ENCODE measurements at places on chromosomes 4 and X.

DNA sequence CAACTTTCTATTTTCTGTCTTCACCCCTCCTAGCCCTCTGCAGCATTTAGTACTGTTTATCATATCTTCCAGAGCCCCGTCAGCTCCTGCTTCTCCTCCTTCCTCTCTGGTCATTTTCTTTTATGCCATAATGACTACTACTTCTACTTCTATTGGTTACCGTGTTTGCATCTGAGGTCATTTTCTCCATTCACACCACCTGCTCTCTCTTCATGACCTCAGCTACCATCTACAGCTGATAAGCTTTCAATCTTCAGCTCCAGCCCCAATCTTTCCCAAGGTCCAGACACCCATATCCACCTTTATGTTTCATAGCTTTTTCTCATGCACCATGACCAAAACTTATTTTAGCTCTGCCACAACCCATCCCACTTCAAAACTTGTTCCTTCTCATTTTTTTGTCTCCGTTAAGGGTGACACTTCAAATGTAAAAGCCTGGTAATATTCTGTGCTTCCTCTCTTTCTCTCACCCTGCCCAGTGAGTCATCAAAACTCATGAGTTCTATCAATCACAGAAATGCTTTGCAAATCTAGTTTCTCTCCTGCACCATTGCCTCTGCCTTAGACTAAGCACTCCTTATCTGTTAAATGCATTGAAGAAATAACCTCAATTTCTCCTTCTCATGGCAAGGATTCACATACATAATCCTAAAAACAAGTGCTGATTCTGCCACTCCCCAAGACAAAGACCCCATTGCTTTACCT is 71.3 kb upstream of the IQCM start:
- DNase-seq: no peak

DNA sequence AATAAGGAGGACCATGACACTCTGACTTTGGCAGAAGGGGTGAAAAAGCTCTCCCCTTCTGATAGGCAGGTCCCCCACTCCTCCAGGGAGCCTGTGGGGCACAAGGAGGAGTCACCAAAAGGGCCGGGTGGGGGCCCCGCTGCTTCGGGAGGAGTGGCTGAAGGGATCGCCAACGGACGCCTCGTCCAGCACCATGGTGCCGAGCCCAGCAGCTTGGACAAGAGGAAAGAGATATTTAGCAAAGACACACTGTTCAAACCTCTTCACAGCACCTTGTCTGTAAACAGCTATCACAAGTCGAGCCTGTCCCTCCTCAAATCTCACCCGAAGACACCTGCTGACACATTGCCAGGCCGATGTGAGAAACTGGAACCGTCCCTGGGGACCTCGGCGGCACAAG is 105.6 kb downstream of the STOX2 start:
- DNase-seq: no peak

DNA sequence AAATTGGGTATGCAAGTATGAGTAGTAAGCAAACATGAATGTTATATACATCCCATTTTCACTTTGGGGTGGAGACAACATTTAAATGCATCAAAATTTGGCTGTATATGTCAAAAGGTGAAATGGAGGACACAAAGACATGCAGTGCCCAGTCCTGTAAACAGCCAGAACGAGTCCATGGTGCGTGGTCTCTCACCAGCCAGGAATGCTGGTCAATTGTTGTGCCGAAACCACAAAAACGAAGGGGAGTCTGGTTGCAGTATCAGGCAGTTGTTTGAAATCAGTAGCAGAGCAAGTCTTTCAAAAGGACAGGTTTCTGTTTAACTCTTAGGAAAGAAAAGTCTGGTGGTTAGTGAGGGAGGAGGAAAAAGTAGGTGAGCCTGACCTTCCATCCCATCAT is 22.3 kb upstream of the RNF150 start:
- DNase-seq: no peak

DNA sequence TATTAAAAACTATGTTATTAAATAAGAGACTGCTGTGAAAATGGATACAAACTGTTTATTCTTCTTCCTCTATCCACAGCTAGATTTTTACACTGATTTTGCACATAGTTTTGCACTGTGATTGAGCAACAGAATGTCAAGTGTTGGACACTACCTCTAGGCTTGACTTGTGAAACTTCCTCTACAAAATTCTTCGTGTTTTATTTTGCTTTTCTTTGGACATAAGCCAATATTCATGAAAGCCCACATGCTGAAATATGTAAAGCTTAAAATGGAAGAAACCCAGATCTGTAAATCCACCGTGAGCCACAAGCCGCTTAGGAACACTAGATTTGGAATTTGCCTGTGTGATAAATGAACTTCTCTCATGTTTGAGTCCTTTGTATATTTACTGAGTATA is 849.4 kb downstream of the FSTL5 start:
- DNase-seq: no peak

DNA sequence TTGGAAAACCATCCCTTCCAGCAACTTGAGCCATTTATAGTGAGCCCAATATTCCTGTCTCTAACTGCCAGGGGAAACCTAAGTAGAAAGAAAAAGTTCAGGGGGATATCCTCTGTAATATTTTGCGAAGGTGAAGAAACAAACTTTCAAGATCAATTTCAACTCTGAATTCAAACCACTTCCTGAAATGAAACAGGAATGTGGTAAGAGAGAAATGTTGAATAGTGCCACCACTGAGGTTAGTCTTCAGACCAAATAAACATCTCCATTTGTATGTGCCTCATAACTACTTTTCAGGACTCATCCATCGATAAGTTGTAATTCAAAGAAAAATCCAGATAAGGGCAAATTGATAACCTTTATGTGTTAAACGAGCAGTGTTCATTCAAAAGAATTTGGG is 128.7 kb downstream of the GABRB1 start:
- no peak for DNase-seq

DNA sequence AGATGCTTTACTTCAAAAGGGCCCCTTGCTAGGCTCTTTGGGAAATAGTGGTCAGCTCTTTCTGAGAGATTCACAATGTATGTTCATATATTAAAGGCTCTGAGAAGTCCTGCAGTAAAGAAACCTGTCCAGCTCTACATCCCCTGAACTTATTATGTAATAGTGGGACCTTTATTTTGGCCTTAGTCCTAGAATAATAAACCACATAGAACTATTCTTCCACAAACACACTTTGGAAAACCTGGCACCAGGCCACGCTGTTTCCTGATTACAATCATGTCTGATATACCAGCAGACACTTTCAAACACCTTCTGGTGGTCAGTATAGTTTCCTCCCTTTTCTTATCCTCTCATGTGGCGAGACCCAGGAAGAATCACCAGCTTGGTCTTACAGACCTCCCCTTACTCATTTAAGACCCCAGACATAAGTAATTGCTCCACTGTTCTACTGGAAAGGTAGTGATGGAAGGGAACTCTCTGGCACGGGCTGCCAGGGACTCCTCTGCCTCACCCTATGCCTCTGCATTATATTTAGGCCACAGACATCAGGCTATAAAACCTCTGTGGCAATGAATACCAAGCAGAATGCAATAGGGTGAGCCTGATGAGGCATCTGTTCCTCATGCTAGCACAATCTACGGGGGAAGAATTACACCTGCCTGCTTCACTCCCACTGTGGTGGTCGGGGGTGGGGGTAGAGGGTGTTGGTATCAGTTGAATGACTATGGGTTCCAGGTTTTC is 5.7 kb upstream of the PPEF1 start:
- DNase-seq: no peak

DNA sequence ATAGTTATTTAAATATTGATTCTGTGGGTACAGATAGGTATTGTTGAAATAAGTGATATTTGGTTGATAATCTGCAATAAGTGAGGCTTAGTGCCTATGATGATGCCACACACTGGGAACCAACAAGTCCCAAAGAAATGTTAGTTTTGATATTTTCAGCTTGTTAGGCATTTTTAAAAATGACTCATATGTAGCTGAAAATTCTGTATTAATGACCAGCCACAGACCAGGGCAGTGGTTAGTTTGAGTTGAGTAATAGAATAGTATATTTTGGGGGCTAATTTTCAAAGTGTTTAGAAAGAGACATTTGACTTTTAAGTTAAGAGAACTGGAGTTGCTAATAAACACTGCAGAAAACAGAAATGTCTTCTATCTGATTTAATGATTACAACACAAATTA is 9.4 kb downstream of the INTU start:
- DNase-seq: no peak

DNA sequence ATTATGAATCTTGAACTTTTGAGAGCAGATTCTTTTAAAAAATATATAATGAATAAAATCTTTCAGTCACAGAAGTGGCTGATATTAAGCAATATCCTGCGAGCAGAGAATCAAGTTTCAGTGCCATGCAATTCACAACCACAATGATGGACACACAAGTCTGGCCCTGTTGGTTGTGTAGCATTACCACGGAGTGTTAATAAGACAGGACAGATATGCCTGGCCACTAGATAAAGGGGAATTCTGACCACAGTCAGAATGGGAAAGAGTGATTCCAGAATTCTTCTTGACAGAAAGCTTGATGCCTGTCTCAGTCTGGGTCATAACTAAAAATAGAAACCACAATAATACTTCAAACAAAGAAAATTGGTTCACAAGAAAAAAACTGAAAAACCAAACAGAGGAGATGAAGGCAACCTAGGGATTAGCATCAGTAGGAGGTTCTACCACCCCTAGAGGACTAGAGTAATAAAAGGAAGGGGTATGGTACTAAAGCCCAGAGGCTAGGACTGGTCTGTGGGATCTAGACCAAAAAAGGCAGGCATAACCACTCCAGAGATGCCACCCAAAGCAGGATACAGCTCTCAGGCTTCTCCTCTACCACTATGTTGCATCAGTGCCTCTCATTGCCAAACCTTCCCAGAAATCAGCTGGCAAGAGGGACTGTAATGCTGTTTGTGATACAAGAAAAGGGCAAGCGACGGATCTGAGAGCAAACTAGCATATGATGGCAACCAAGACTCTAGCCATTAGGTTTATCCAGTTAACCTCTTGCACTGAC is 59.0 kb downstream of the RNF150 start:
- DNase-seq: no peak

DNA sequence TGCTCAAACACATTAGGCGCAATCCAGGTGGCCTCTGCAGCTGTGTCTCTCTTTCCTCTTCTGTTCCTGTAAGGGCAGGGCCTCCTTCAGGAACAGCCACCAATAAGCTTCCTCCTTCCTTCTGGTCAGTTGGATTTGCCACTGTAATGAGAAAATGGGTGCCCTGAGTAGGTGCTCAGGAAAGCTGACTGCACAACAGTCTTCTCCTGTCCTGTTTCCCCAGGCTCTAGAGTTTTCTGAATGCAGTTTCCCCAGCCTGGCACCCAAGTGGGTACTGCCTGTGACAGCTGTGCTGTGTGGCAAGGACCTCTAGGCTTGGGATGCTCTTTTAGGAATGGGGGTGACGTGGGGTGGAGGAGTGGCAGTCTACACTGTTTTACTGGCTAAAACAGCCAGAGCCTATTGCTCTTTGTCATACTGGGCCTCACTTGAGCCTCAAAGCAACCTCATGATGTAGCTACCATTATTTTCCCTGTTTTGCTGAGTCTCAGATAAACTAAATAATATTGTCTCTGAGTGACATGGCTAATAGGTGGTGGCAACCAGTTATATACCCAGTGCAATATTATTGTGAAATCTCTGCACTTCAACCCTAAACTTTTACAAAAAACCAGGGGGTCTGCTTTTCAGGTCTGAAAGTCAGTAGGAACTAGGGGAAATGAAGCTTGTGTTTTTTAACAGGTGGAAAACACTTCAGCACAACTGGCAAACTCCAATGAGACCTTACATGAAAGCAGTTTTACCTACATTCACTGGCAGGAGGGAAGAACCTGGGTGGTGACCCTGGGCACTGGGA is 1.2 kb downstream of the CXCL2 start:
- DNase-seq: no peak

- DNase-seq: no peak
Observed at GRCh38 chr4:112378243-112378620, 81.1 kb downstream of the ALPK1 start.

DNA sequence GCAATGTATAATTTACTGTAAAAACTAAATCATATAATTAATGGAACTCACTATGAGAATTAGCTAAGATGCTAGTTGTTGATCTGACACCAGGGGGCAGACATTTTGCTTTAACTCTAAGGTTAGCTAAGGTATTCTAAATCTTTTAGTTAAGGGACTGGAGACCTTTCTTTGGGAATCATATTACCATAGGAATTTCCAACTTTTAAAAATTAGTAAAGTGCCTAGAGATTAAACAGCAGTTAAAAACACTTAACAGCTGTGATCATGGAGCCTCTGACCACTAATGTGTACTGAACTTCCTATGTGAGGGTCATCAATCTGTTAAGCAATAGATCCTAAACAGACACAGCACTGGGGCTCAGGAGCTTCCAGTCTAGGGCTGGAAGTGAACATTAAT is 226.6 kb downstream of the NSUN7 start:
- no peak for DNase-seq

GRCh38 chr4:96131186-96131585 is 291.3 kb downstream of the PDHA2 start:
- DNase-seq: no peak

DNA sequence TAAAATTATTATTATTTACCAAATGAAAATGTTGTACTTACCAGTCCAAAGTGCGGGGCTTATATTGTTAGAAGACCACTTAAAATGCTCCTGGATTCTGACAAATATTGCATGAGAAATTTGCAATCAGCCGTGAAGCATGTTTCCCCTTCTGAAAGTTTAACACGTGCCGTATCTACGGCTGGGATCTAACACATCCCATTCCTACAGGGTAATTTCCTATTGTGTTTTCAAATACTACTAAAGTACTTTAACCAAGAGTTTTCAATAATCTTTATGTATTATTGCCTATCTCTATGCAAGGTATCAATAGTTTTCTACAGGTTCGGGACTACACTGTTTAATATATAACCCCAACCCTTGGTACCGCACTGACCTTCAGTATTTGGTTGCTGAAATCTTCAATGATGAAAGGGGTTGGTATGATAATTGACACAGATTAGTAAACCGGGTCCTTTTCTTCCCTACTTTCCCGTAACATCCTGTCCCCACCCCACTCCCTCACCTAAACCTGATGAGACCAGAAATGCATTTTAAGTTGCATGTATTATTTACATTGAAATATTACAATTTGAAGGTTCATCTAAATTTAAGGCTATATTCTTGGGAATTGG is 795 bp upstream of the BRWD3 start:
- DNase-seq: no peak

GRCh38 chrX:122567911-122568310 is 616.2 kb upstream of the GRIA3 start:
- DNase-seq: peak; percentile 3

- DNase-seq: no peak
Observed at GRCh38 chr4:26900765-26901164, 40.1 kb downstream of the STIM2 start.

- no peak for DNase-seq
Observed at GRCh38 chrX:136336623-136337022, 35.9 kb downstream of the ADGRG4 start.

DNA sequence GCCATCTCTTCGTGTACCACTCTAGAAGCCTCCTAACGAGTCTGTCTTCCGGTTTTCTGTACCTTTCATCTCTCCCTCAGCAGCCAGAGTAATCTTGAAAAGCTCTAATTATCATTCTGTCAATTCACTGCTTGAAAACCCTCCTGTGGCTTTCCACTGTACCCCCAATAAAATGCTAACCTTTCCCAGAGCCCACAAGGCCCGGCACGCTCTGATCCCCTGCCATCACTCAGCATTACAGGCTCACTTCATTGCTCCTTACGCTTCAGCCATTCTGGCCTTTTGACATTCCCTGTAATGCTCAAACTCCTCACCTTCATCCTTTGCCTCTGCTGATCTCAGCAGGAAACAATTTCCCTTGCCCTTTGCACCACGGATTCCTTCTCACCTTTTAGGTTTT is 112.9 kb downstream of the ARHGAP10 start:
- no peak for DNase-seq
